ENCODE measurements at places on chromosomes 16 and 17.
A peak's percentile ranks its signal among the peaks of the same experiment; 100 is the strongest.

DNA sequence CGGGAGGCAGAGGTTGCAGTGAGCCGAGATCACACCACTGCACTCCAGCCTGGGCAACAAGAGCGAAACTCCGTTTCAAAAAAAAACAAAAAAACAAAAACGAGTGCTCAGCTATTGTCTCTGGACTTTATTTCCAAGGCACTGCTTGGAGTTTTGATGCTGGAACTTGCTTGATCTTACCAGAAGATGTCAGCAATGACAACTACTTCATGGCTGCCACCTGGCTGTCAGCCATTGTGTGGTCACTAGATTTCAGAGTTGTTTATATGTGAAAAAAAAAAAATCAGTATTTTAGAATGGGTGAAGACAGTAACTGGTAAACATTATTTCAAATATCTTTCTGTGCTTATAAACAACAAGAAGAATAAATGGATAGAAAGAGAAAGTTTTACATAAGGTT is 26.3 kb upstream of the OR4D1 start:
- peak; percentile 9 for DNase-seq

GRCh38 chr17:72175787-72176515 is 55.1 kb downstream of the SOX9 start:
- no peak for DNase-seq

DNA sequence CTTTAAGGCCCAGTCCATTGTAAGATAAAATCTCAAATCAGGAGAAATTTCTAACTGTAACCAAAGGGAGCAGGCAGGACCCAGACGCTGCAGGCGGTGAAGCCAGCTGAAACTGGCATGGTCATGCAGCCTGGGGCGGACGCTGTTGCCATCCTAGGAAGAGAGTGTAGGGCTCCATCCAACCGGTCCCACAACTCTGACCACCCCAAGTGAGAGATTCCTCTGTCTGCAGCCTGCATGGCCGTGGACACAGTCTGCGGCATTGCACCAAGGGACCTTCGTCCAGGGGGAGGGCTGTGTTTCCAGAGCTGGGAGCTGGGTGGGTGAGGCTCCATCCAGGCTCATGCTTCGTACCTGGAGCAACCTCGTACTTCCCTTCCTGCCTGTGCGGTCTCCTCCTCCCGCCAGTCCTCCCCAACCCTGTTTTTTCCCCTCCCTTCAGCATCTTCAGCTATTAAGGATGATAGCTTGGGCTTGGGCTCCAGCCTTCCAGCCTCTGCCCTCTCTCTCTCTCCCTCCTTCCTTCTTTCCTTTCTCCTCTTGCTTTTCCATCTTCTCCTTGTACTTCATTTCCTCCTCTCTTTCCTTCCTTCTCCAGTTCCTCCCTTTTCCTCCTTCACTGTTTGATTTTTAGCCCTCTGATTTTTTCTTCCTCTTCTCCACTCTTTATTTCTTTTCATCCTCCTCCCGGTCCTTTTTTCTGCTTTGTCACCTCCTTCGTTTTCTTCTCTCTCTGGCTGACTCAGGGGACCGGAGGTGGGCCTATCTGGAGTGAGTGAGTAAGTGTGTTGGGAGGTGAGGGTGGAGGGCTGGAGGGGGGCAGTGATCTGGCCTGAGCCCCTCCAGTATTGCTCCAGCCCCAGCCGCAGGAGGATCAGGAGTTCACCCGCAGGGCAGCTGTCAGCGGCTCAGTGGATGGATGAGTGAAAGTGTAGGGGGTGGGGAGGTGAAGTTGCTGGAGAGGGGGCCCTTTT is 17.0 kb upstream of the LHX1 start:
- no peak for DNase-seq

DNA sequence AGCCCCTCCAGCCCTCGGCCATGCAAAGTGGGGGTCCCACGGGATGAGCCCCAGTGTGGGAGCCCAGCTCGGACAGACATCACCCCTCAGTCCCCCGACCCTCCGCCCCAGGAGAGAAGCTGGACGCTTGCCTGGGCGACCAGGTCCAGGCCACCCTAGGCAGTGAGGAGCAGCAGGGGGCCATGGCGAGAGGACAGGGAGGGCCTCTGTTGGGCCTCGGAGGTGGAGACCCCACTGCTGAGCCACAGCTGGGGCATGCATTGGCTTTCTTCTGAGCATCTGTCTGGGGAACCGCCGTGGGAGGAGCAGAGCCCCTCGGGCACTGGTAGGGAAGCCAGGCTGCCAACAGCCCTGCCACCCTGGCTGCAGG is 13.0 kb downstream of the ACTG1 start:
- no peak for DNase-seq

DNA sequence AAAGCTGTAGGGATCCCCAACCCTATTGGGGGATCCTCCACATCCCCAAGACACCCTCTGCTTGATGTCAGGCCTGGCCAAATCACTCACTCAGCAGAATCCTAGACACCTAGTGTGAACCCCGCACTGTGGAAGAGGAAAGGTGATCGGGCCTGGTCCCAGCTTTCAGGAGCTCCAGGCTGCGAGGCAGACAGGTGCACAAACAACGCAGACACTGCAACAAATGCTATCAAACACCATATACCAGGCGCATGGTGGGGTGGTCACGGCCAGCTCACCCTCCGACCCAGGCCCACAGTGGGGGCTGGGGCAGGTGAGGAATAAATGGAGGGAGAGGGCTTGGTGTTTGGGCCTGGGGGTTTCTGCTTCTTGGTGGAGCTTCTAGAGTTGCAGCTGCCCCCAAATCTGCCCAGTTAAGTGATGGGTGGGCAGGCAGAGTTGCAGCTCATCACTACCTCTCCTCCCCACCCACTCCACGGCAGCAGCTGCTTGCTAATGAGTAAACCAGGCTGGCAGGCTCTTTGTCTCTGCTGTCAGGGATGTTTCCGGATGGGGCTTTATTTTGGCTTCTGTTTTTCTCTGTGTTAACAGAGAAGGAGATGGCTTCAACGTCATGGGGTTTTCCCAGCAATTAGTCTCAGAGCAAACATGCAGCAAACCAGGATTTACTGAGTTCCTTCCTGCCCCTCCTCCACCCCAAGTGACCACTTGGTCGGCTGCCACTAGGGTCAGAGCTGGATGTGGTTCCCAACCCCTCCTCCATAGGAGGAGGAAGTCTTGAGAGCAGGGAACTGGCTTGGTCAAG is 46.6 kb downstream of the PECAM1 start:
- peak; percentile 81 for DNase-seq
